ENCODE measurements at places on chromosomes 16 and 17. TPM values are rescaled to one million over a fixed set of nuclear protein-coding genes. Genes with fewer than 3 reads are reported as not detected.

DNA sequence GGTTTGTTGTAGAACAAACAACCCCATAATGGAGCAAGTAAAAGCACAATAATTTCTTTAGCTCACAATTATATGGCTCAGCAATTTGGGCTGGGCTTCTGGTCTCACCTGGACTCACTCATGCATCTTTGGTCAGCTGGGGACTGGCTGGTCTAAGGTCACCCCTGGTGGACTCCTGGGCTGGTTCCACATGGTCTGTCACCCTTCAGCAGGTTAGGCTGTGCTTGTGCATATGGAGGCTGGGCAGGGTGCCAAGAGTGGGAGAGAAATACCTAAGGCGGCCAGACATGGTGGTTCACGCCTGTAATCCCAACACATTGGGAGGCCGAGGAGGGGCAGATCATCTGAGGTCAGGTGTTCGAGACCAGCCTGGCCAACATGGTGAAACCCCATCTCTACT lies 27.0 kb upstream of the SMURF2 start:
- H3K27me3 ChIP-seq, result no peaks in the 10 kb centered on the region
- no peak overlapping the region for H3K4me3 ChIP-seq
- DNase-seq, result no peak
- H3K4me1 ChIP-seq, result peaks cover 20% of the 10 kb centered on the region
- H3K27ac ChIP-seq, result no peak overlapping the region
- no peaks in the 10 kb centered on the region for H3K36me3 ChIP-seq

- peaks cover 12% of the 10 kb centered on the region for H3K27me3 ChIP-seq
- no peak overlapping the region for H3K4me3 ChIP-seq
- no peaks in the 10 kb centered on the region for H3K36me3 ChIP-seq
- no peak overlapping the region for H3K27ac ChIP-seq
- DNase-seq, result no peak
These were observed 1.8 kb upstream of the OR1E1 start for GRCh38 chr17:3400055-3400454.

- no peaks in the 10 kb centered on the region for H3K36me3 ChIP-seq
- H3K4me1 ChIP-seq, result no peaks in the 10 kb centered on the region
- no peak overlapping the region for H3K4me3 ChIP-seq
- H3K27me3 ChIP-seq, result no peaks in the 10 kb centered on the region
These were observed 492.2 kb downstream of the KCNJ2 start for GRCh38 chr17:70661342-70662222.

DNA sequence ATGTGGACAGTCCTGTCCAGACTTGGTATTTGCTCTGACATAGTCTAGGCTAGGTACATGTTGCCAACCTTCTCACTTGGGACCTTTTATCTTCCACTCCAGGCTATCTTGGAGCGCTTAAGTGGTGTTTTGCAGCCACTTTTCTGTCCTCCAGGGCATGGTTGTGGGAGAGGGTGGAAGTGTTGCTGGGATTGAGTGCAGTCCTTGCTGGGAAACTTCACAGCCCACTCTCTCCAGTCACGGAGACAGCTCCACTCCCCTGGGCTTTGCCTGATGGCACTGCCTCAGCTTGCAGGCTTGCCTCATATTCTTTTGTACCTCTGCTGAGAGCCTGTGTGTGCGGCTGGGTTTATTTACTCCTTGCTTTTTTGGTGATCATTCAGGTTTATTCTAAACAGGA lies 17.4 kb downstream of the RPA1 start:
- no peaks in the 10 kb centered on the region for H3K27me3 ChIP-seq
- H3K27ac ChIP-seq, result no peak overlapping the region
- no peak overlapping the region for H3K4me3 ChIP-seq
- peaks cover 33% of the 10 kb centered on the region for H3K36me3 ChIP-seq
- DNase-seq, result no peak

DNA sequence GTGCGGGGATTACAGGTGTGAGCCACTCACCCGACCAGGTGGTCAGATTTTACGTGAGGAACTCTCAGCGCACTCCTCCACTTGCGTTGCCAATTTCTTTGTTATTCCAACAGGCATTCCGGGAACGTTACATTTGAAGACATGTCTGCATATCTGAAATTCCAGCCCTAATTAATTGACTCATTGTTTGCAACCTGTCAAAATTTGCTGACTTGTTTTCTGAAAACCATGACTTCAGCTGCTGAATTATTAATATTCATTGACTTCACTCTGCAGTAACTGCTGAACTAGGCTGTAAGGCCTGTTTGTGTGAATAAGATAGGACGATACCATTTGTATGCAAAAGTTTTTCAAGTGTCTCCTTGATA lies 16.6 kb downstream of the G6PC1 start:
- H3K4me1 ChIP-seq, result peaks cover 21% of the 10 kb centered on the region
- DNase-seq, result no peak
- no peaks in the 10 kb centered on the region for H3K36me3 ChIP-seq
- H3K27me3 ChIP-seq, result no peaks in the 10 kb centered on the region

- H3K4me3 ChIP-seq, result no peak overlapping the region
- H3K27ac ChIP-seq, result no peak overlapping the region
- H3K27me3 ChIP-seq, result peaks cover 10% of the 10 kb centered on the region
- no peaks in the 10 kb centered on the region for H3K36me3 ChIP-seq
- DNase-seq, result no peak
These were observed 220 bp upstream of the ARHGAP44 start for GRCh38 chr17:12789075-12789480.

DNA sequence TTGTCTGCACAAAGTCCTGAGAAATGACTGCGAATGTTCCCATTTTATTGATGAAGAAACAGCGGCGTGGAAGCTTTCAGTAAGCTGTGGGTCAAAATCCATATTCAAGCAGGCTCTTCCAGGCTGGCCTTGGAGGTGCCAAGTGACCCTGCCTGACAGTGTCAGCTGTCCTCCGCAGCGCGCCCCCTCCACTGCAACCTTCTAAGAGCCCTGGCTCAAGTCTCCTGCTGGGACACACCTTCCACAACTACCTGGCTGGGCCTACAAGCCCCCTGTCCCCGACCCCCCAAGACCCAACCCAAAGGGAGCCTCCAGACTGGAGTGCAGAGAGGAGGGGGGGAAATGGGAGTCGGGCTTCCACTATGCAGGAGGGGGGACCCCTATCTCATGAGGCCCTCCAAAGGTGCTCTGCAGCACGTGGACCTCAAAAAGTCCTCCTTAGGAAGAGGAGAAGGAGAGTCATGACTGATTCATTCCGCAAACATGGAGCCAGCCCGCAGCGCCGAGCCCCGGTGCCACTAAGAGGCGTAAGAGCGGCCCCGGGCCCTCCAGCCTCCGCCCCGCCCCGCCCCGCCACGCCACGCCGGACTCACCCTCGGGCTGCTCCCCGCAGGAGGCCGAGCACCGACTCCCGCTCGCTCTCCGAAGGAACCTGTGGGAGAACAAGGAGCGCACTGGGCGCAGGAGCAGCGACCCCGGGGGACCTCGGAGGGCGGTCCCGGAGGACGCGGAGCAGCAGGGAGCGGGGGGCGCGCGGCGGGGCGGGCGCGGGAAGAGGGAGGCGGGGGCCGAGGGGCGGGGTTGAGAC lies 574 bp downstream of the MPP3 start:
- peak; percentile 57 for DNase-seq
- peaks cover 10% of the 10 kb centered on the region for H3K4me1 ChIP-seq
- no peaks in the 10 kb centered on the region for H3K27me3 ChIP-seq
- H3K36me3 ChIP-seq, result peaks cover 7% of the 10 kb centered on the region

DNA sequence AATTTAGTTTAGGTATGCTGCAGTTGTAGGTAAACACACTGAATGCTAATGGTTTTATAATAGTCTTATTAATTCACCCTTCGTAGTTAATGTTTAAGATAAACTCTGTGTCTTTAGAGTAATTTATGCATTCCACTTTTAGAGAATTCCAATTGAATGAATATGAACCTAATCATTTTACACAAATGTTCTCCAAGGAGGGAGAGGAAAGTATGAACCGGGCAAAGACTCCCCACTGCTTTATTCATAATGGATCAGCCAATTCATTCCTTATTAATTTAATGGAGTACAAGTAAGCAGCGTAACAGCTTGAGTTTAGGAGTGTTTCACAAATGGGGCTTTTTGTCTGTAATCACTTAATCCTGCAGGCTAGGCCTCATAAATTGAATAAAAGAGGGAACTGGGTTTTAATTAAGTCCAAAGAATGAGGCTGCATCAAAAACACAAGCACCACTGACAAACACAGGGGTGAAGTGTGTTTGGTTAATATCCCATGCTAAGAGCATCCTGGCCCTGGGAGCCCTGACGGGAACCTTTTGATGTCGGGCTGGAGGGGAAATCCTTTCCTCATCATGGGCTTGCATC lies 375.7 kb upstream of the DYNLRB2 start:
- peaks cover 25% of the 10 kb centered on the region for H3K27me3 ChIP-seq
- H3K4me3 ChIP-seq, result no peak overlapping the region
- H3K36me3 ChIP-seq, result no peaks in the 10 kb centered on the region
- H3K4me1 ChIP-seq, result no peaks in the 10 kb centered on the region
- DNase-seq, result no peak

DNA sequence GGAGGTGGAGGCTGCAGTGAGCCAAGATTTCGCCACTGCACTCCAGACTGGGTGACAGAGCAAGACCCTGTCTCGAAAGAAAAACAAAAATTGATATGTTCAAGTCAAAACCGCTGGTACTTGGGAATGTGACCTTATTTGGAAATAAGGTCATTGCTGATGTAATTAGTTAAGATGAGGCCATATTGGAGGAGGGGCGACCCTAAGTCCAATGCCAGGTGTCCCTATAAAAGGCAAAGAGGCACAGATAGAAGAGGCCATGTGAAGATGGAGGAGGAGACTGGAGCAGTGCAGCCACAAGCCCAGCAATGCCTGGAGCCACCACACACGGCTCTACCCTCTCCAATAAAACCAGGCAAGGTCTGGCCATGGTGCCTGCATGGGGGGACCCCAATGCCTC lies 50.8 kb upstream of the JPH3 start:
- no peak for DNase-seq
- no peak overlapping the region for H3K4me3 ChIP-seq
- no peak overlapping the region for H3K27ac ChIP-seq
- peaks cover 81% of the 10 kb centered on the region for H3K27me3 ChIP-seq

- DNase-seq, result no peak
- no peaks in the 10 kb centered on the region for H3K36me3 ChIP-seq
- H3K27ac ChIP-seq, result no peak overlapping the region
These were observed 80.0 kb downstream of the CCDC182 start for GRCh38 chr17:57665128-57665527.

GRCh38 chr17:49576088-49576916 lies 631 bp downstream of the NXPH3 start:
- DNase-seq, result peak; percentile 35
- no peaks in the 10 kb centered on the region for H3K36me3 ChIP-seq
- H3K4me1 ChIP-seq, result peaks cover 7% of the 10 kb centered on the region
- H3K27ac ChIP-seq, result no peak overlapping the region
- peaks cover 75% of the 10 kb centered on the region for H3K27me3 ChIP-seq
- peak overlapping the region; percentile 51 for H3K4me3 ChIP-seq

DNA sequence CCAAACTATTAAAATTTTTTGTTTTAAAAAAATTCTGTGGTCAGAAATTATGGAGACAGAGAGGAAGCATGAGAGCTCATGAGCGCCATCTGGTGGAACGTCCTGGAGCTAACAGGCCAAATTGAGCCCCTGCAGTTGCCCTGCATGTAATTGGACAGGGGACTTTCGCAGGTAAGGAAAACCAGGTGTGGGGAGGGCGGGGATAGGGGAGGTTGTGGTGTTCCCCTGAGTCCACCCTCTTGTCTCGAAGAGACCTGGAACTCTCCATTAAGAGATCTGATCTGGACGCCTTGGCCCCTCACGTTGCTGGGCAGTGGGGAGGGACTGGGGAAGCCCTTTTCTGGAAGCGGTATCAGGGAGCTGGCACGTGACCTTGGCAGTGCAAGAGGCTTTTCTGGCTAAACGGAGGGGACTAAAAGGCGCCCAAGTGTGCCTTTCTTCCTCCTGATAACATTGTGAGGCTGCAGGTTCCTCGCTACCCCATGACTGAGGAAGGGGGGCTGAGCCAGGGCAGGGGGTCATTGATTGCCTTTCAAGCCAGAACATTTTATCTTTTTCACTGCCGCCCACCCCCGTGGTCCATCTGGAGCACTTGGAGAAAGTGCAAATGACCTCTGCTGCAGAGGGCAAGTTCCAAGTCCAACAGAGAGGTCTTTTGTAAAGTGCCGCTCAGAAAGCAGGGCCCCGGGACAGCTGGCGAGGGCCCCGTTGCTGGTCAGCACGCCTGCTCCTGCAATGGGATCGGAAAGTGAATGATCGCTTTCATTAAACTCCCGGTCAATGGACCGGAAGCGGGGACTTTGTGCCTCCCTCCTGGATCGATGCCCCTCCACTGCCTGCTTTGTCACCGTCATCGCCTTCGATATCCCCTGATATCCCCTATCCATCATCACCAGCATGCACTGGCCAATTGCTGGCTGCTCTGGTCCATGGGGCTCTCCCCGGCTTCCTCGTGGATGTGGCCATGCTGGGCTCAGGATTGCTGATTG lies 18.4 kb downstream of the PDILT start:
- no peak overlapping the region for H3K27ac ChIP-seq
- no peaks in the 10 kb centered on the region for H3K27me3 ChIP-seq
- DNase-seq, result no peak
- no peaks in the 10 kb centered on the region for H3K4me1 ChIP-seq

GRCh38 chr16:47363761-47364160 lies 97.1 kb downstream of the ITFG1 start:
- H3K36me3 ChIP-seq, result no peaks in the 10 kb centered on the region
- H3K27ac ChIP-seq, result no peak overlapping the region
- H3K4me3 ChIP-seq, result no peak overlapping the region
- no peak for DNase-seq
- H3K27me3 ChIP-seq, result no peaks in the 10 kb centered on the region
- peaks cover 9% of the 10 kb centered on the region for H3K4me1 ChIP-seq

GRCh38 chr16:80263848-80264694 lies 276.7 kb upstream of the DYNLRB2 start:
- H3K27ac ChIP-seq, result no peak overlapping the region
- no peaks in the 10 kb centered on the region for H3K36me3 ChIP-seq
- H3K4me1 ChIP-seq, result no peaks in the 10 kb centered on the region
- H3K27me3 ChIP-seq, result peaks cover 24% of the 10 kb centered on the region
- no peak overlapping the region for H3K4me3 ChIP-seq

DNA sequence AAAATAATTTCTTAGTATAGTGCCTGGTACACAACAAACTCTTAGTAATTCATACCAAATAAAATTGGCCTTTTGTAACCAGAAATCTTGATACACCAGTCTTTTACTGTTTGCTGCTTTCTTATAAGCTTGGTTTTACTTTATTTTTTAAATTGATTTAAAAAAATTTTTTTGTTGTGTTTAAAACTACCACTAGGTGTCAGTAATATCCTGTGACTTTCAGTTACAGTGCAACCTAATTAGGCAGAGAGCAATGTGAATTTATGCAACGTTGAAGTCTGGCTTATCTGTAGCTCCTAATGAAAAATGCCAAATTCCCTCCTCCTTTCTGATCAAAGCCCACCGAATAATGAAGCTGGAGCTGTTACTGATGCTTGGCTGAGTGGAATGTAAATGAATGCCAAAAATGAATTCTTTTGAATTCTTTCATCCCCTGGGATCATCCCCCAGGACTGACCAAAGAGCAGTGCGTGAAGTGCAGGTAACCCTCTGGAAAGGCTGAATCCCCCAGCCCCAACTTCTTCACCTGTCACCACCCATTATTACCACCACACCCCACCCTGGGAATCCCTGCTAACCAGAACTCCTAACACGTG lies 3.8 kb downstream of the ERCC4 start:
- no peak for DNase-seq
- no peaks in the 10 kb centered on the region for H3K27me3 ChIP-seq
- H3K4me1 ChIP-seq, result peaks cover 15% of the 10 kb centered on the region
- no peak overlapping the region for H3K4me3 ChIP-seq
- H3K27ac ChIP-seq, result no peak overlapping the region

Gene AARS1
- 180 TPM for total RNA-seq

Gene MYL4
- not detected for total RNA-seq

Gene KRT24
- not detected for total RNA-seq

Gene C1QTNF1
- total RNA-seq, result 3.4 TPM

Gene ESRP2
- 36.4 TPM for total RNA-seq

Gene SULT1A4
- 16.7 TPM for total RNA-seq

Gene SRCIN1
- total RNA-seq, result 16.7 TPM

All from PC-9 (cell line).